ENCODE measurements at places on chromosomes 13 and 19.

GRCh38 chr13:60584976-60585375 lies 188.0 kb downstream of the TDRD3 start:
- no peak for DNase-seq

GRCh38 chr13:37681281-37682032 lies 82.9 kb upstream of the POSTN start:
- no peak for DNase-seq

DNA sequence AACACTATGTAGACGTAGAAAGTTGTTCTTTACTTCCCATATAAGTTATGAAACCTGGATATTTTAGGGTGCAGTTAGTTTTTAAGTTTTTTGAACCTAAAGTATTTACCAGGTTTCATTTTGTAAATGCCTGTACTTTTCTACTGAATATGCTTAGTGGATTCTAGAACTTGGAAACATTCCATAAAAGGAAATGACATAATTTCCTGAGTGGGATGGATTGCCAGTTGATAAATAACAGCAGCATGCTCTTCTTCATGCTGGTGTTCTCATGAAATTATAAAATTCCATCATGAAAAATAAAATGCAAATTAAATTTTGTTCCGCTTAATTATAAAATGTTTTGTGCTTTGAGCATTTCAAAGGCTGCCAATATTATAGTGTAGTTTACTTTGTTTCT lies 362.2 kb upstream of the PCDH20 start:
- no peak for DNase-seq

DNA sequence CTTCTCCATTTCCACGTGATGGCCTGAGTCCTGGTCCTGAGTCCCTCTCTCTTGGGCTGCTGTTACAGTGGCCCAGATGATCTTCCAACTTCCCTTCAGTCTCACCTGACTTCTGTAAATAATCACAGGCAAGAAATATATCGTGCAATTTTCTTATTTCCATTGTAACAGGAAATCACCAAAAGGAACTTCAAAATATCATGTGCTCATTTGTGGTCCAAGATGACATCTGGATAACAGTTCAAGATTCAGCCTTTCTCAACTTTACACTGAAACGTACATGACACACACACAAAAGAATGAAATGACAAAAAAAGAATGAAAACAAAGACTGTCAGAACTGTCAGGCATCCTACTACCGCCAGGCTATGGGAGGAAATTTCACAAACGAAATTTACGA lies 22.0 kb upstream of the RAP2A start:
- no peak for DNase-seq

DNA sequence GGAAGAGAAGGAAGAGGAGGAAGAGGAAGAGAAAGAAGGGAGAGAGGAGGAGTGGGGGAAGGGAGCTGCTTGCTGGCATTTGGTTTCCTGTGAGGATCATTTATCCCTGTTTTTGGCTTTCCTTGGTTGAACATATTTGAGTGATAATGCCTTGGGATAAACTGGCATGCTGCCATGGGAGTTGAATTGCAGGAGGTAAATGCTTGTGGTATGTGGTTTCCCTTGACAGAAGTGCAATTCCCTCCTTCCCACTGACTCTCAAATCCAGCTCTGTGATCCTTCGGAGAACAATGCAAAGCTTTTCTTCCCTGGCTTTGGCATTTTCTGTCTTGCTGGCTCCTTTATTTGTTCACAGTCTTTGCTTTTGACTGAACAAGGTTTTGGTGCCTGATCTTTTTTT lies 27.2 kb upstream of the CBY2 start:
- DNase-seq: no peak

All from stomach (tissue), 19 donors.